Esophagus squamous epithelium (tissue), 5 donors: ENCODE measurements at places on chromosomes 1 and 21. TPM values are rescaled to one million over a fixed set of nuclear protein-coding genes. Genes with fewer than 3 reads are reported as not detected.
A peak's percentile ranks its signal among the peaks of the same experiment; 100 is the strongest.

DNA sequence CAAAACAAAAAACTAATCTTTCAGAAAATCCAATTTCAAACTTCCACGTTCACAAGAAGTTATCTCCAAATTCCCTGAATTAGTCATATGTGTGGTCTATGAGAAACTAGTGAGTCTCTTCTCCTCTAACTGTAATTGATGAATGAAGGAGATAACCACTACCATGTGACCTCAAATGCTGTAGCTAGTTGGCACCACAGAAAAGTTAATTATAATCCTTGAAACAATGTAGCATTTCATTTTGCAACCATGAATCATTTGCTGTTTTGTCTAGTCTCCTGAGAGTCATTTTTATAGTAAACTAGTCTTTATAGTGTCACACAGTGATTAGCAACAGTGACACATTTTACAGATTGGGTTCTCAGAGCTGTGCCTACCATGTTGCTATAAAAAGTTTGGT is 287.5 kb downstream of the LRRIQ3 start:
- no peaks in the 10 kb centered on the region for H3K4me1 ChIP-seq
- H3K4me3 ChIP-seq = no peak overlapping the region
- no peaks in the 10 kb centered on the region for H3K27me3 ChIP-seq
- DNase-seq = no peak
- H3K27ac ChIP-seq = no peak overlapping the region

Gene APCS
- total RNA-seq = not detected

- H3K4me1 ChIP-seq = peaks cover 55% of the 10 kb centered on the region
- no peaks in the 10 kb centered on the region for H3K36me3 ChIP-seq
- no peak for DNase-seq
- no peaks in the 10 kb centered on the region for H3K27me3 ChIP-seq
- no peak overlapping the region for H3K4me3 ChIP-seq
Measured at GRCh38 chr1:183806125-183806524, 1.2 kb downstream of the RGL1 start.

Gene SLC16A4
- total RNA-seq = 0.88 TPM

DNA sequence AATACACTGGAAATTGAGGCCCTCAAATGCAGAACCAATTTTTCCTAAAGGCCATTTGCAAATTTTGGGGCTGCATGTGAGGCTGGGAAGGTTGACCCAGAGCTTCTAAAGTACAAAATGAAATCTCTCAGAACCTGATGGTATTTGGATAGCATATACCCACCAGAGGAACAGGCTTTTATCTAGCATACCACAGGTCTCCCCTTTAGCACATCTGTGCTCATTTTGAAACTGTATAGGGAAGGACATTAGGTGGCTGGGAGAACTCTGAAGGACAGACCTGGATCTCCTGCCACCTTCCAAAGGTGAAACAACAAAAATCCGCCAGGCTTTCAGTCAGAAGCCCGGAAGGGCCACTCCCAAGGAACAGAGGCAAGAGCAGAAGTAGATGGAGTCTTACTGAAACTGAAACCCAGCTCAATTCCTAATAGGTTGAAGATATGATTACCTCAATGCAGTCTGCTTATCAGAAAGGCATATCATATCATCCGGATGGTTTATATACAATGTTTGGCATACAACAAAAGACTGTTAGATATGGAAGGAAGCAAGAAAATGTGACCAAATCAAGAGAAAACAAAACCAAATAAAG is 11.6 kb downstream of the CD55 start:
- H3K4me1 ChIP-seq = no peaks in the 10 kb centered on the region
- no peak for DNase-seq
- no peak overlapping the region for H3K27ac ChIP-seq
- no peaks in the 10 kb centered on the region for H3K27me3 ChIP-seq

- no peaks in the 10 kb centered on the region for H3K36me3 ChIP-seq
- H3K4me3 ChIP-seq = no peak overlapping the region
- H3K4me1 ChIP-seq = peaks cover 8% of the 10 kb centered on the region
Measured at GRCh38 chr1:214403431-214403830, 122.5 kb downstream of the SMYD2 start.

DNA sequence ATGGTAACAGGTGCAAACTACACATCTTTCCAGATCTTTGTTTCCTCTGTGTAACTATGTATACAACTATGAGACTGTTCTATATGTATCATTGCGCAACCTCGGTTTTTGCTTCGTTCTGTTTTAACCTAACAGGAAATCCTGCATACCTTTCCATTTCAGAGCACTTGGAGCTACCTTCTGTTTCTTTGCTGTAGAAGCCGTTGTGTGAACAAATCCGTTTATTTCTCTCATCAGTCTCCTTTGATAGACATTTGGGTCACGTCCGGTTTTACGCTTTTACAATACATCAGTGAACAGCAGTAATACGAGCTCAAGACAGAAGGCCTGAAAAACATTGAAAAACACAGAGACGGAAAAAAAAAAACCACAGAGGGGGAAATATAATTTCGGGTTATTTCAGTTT is 10.5 kb downstream of the ATP5IF1 start:
- H3K4me1 ChIP-seq = peaks cover 42% of the 10 kb centered on the region
- DNase-seq = no peak
- no peaks in the 10 kb centered on the region for H3K27me3 ChIP-seq
- peak overlapping the region; percentile 49 for H3K4me3 ChIP-seq

Gene LCE2A
- total RNA-seq = not detected

DNA sequence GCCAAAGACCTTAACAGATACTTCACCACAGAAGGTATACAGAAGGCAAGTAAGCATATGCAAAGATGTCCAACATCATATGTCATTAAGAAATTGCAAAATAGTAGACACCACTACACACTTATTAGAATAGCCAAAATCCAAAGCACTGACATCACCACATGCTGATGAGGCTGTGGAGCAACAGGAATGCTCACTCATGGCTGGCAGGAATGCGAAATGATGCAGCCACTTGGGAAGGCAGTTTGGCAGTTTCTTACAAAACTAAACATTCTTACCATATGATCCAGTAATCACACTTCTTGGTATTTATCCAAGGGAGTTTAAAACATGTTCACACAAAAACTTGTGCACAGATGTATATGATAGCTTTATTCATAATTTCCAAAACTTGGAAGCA is 261.2 kb upstream of the AJAP1 start:
- no peaks in the 10 kb centered on the region for H3K36me3 ChIP-seq
- H3K4me3 ChIP-seq = no peak overlapping the region
- no peak for DNase-seq
- H3K4me1 ChIP-seq = peaks cover 10% of the 10 kb centered on the region

Gene CHI3L1
- 10.1 TPM for total RNA-seq
